ENCODE measurements at places on chromosomes 2 and 18. TPM values are rescaled to one million over a fixed set of nuclear protein-coding genes. Genes with fewer than 3 reads are reported as not detected.

GRCh38 chr2:3176869-3177255 lies 200.8 kb downstream of the EIPR1 start:
- H3K27me3 ChIP-seq, result no peaks in the 10 kb centered on the region
- H3K27ac ChIP-seq, result no peak overlapping the region
- no peak overlapping the region for H3K4me3 ChIP-seq
- no peak for DNase-seq
- no peaks in the 10 kb centered on the region for H3K36me3 ChIP-seq

- no peaks in the 10 kb centered on the region for H3K36me3 ChIP-seq
- peaks cover 87% of the 10 kb centered on the region for H3K4me1 ChIP-seq
- H3K27me3 ChIP-seq, result no peaks in the 10 kb centered on the region
- H3K27ac ChIP-seq, result peak overlapping the region; percentile 84
- H3K4me3 ChIP-seq, result peak overlapping the region; percentile 41
- no peak for DNase-seq
Observed at GRCh38 chr2:201414099-201415023, 36.9 kb downstream of the TRAK2 start.

PROKR1 gene
- not detected for total RNA-seq

GRCh38 chr2:197446844-197447243 lies 6.5 kb upstream of the COQ10B start:
- no peak for DNase-seq
- no peaks in the 10 kb centered on the region for H3K4me1 ChIP-seq
- no peaks in the 10 kb centered on the region for H3K36me3 ChIP-seq
- H3K27ac ChIP-seq, result no peak overlapping the region
- no peak overlapping the region for H3K4me3 ChIP-seq

MFSD6 gene
- total RNA-seq, result 21.4 TPM

GRCh38 chr18:70415823-70416488 lies 127.1 kb downstream of the SOCS6 start:
- no peak overlapping the region for H3K27ac ChIP-seq
- no peaks in the 10 kb centered on the region for H3K27me3 ChIP-seq
- no peak overlapping the region for H3K4me3 ChIP-seq
- no peaks in the 10 kb centered on the region for H3K36me3 ChIP-seq
- no peak for DNase-seq
- peaks cover 25% of the 10 kb centered on the region for H3K4me1 ChIP-seq

SF3B1 gene
- total RNA-seq, result 143 TPM

DNA sequence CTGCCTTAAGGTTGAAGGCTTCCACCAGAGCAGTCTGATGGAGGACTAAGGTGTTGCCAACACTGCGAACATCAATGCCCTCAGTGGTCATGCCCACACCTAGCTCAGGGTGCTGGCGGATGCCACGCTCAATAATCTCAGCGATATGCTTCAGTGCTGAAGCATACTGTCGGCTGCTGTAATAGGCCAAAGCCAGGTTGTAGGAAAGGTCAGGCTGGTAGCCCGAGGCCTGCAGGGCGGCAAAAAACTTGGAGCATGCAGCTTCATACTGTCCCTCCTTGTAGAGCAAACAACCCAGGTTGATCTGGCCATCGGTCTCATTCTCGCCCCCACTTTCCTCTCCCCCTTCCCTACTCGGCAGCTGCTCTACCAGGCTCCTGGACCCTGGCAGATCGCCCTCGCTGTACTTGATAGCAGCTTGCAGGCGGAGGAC lies 159.4 kb downstream of the AGPS start:
- peaks cover 23% of the 10 kb centered on the region for H3K4me1 ChIP-seq
- peak overlapping the region; percentile 94 for H3K27ac ChIP-seq
- peak; percentile 38 for DNase-seq
- no peaks in the 10 kb centered on the region for H3K36me3 ChIP-seq
- peak overlapping the region; percentile 78 for H3K4me3 ChIP-seq

GRCh38 chr2:58480141-58480540 lies 239.0 kb upstream of the FANCL start:
- H3K4me1 ChIP-seq, result no peaks in the 10 kb centered on the region
- H3K36me3 ChIP-seq, result no peaks in the 10 kb centered on the region
- no peaks in the 10 kb centered on the region for H3K27me3 ChIP-seq
- H3K27ac ChIP-seq, result no peak overlapping the region
- H3K4me3 ChIP-seq, result no peak overlapping the region

DNA sequence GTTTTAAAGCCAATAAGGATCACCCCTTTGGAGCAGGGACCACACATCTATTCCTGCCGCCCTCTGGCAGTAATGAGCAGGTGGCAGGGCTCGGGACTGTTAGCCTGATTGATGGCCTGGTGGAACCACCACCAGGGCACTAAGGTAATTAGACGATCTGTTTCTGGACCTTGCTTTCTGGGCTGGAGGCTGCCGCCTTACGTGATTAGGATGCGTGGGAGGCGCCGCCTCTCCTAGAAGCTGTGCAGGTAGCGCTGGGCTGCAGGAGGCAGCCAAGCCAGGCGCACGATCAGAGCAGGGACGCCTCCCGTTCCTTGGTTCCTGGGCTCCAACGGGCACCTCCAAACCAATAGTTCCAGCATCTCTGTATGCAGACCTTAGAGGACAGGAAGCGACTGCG lies 242.6 kb upstream of the RAB12 start:
- no peaks in the 10 kb centered on the region for H3K27me3 ChIP-seq

GRCh38 chr2:54680397-54681041 lies 42.9 kb upstream of the EML6 start:
- no peak overlapping the region for H3K4me3 ChIP-seq
- no peaks in the 10 kb centered on the region for H3K36me3 ChIP-seq
- H3K4me1 ChIP-seq, result peaks cover 24% of the 10 kb centered on the region
- no peaks in the 10 kb centered on the region for H3K27me3 ChIP-seq
- peak overlapping the region; percentile 21 for H3K27ac ChIP-seq

DNA sequence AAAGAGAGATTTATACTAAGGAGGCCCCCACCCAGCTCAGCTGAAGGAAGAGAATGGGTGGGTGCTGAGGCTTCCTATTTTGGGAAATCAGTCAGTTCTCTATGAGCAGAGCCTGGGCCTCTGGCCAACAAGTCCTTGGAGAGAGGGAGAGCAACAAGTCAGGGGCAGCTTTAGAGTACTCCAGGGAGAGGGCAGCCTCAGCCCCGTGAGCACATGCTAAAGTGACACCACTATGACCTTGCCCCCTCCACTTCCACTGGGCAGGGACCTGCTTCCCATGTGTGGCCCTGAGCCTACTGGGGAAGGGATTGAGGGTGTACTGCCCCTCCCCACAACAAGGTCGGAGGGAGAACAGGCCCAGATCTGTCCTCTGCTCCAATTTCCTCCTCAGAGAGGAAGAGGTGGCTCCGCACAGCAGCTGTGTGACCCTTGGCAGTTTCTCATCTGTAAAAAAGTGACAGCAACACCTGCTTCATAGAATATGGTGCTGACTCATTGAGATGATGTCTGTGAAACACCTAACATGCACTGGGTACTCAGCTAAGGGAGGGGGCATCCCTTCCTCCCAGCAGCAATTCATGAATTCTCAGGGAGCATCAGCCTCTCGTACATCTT lies 72.9 kb downstream of the CLHC1 start:
- peak; percentile 70 for DNase-seq
- H3K4me1 ChIP-seq, result peaks cover 46% of the 10 kb centered on the region
- H3K27me3 ChIP-seq, result no peaks in the 10 kb centered on the region
- H3K36me3 ChIP-seq, result no peaks in the 10 kb centered on the region
- H3K27ac ChIP-seq, result peak overlapping the region; percentile 53
